ENCODE measurements at places on chromosomes 5 and 9.

DNA sequence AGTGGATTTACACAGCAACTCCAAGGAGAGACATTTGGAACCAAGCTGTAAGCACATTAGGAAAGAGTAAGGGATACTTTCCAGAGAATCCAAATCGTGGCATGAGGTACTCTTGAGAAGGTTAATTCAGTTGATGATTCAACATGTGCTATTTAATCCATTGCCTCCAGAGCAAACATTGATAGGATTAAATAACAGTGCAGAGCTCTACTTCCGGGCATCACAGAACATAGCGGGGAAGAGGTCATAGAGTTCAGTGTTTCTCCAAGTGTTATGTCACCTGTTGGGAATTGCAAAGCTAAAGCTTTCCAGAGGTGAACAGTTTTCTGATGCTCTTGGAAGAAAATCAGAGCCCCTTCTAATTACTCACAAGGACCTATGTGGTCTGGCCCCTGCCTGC, 127.5 kb downstream of the PPP2R2B start:
- DNase-seq: no peak

DNA sequence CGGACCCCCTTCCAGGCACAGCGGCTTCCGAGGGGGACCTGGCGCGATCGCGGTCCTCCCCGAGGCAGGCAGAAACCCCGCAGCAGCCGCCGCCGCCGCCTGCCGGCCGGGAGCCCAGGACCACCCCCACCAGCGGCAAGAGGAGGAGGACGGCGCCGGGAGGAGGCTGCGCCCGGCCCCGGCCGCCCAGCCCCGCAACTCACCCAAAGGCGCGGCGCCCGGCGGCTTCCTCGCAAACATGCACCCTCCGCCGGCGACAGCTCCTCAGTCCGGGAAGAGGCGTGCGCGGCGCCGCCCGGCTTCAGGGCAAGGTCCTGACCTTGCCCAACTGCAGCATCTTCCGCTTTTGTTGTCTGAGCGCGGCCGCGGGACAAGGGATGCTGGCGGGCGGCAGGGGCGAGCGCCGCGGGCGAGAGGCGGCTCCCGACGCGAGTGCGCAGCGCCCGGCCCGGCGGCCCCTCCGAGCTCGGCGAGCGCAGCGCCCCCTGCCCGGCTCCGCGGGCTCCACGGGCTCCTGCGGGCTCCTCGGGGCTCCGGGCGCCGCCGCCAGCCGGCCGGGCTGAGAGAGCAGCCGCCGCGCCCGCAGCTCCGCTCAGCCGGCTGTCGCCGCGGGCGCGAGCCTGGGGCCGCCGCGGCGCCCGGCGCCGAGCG, 507 bp downstream of the CTNND2 start:
- no peak for DNase-seq

DNA sequence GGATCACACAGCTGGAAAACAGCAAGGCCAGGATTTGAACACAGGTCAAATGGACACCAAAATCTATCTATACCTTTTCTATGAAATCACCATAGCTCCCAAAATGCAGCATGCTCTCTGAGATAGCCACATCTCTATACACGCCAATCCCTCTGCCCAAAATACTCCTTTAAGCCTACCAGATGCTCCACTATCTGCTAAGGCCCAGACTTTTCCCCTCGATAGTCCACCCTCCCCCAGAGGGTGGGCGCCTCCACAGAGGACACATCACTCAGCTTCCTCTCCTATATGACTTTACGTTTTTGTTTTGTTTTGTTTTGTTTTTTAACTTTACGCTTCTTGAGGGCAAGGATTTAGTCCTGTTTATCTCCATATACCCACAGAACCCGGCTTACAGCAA, 46.8 kb downstream of the MTMR12 start:
- no peak for DNase-seq

GRCh38 chr9:71607461-71607881, 160.8 kb downstream of the CEMIP2 start:
- no peak for DNase-seq

GRCh38 chr9:116987721-116988485, 300.8 kb downstream of the TRIM32 start:
- DNase-seq: no peak

DNA sequence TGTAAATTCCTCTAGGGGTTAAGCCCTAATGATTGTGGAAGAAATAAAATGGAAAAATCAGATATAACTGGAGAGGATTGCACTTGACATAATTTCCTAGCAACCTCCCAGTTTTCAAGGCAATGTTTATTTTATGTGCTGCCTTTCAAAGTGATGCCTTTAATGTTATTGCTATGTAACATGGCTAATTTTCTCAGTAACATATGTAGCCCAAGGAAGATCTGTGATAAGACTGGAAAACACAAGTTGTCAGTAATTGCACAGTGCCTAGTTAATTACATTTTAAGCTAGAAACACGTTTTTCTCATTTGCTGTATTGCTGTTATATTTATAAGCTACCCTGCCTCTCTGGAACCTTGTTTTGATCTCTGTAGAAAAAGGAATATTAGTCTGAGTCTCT, 49.2 kb upstream of the KCNN2 start:
- no peak for DNase-seq

DNA sequence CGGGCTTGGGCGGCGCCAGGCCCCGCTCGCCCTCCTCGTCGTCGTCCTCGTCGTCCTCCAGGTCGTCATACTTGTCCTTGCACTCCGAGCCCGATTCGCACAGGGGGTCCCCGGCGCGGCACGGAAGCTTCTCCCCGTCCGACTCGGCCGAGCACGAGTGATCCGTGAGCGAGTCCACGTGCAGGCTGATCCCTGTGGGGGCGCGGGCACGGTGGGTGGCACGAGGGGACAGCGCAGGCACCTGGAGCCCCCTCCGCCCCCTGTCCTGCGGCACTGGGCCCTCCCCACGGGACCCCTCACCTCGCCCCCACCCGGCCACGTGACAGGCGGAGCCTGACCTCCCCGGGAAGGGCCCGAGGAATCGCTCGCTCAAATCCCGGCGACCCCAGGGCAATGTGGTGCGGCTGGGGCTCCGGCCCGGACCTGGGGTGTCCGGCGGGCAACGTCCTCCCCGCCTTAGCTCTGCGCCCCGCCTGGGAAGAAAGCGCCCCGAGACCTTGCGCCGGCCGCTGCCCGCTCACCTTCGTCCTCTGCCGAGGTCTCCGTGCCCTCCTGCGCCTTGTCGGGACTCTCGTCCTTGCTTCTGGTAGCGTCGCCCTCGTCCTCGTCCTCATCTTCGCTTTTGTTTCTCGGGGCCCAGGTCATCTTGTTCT, 2.5 kb downstream of the IRX2 start:
- no peak for DNase-seq

DNA sequence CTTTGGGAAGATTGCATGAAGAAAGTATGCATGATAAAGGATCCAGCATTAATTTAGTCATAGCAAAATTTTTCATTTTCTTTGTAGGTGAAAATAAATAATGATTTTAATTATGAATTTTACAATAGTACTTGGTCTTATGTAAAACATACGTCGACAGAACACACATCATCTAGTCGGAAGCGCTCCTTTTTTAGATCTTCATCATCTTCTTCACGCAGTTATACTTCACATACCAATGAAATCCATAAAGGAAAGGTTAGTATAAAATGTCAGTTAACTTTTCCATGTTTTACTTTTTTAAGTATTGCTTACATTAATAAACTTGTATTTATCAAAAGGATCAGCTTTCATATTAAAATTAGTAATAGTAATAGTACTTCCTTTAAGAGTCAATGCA, 35.8 kb downstream of the C7 start:
- no peak for DNase-seq

- no peak for DNase-seq
These were observed 114.3 kb upstream of the TSLP start for GRCh38 chr5:110956913-110957813.

- no peak for DNase-seq
These were observed 87.0 kb downstream of the ADAMTS19 start for GRCh38 chr5:129547137-129547536.

DNA sequence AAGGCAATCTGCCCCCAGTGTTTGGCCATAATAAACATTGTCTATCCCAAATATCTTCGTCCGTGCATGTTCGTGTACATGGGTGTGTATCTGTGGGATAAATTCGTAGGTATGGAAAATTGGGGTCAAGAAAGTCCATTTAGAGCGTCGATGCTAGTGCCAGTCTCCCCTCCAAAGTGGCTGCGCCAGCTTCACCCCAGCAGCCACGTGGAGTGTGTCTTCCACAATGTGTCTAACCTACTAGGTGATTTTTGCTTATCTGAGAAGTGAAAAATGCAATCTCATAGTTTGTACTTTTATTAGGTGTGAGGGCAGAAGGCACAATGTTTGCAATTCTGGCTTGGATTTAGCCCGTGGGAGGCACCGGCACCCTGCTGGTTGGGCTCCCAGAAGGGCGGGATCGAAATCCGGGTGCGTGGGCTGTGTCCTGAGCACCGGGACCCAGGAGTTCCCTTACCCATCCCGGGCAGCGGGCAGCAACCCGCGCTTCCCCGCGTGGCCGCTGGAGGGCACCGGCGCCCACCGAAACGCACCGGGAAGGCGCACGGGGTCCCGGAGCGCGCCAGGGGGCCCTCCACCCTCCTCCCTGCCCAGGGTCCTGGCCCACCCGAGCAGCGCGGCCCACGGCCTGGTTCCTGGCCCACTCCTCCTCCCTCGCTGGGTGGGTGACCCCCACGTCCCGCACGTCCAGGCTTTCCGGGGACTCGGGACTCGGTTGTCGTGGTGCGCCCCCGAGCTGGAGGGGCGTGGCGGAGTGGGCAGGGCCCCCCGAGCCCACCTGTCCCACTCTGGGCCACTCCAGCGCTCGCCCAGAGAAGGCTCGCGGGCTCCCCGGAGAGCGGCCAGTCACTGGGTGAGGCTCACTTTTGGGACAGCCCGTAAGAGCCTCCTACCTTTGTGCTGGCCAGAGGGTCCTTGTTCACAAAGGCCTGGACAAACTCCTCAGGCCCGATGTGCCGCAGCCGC, 55.4 kb upstream of the RNF130 start:
- DNase-seq: no peak

DNA sequence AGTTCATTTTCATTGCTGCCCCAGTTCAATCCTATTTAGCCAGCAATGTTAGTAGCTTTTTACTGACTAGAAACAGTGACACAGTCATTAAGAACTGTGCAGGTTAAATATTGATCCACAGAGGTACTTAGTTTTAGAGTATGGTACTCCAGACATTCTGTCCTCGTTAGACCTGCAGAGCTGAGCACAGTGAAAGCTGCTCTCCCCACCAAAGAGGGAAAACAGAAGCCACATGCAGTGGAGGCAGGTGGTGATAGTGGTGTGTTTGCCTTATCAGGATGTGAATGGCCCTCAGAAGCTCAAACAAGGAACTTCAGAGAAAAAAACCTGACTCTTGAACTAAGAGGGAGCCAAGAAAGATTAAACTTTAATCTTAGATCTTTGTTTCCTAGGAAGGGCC, 75.5 kb downstream of the UNC13B start:
- DNase-seq: no peak

DNA sequence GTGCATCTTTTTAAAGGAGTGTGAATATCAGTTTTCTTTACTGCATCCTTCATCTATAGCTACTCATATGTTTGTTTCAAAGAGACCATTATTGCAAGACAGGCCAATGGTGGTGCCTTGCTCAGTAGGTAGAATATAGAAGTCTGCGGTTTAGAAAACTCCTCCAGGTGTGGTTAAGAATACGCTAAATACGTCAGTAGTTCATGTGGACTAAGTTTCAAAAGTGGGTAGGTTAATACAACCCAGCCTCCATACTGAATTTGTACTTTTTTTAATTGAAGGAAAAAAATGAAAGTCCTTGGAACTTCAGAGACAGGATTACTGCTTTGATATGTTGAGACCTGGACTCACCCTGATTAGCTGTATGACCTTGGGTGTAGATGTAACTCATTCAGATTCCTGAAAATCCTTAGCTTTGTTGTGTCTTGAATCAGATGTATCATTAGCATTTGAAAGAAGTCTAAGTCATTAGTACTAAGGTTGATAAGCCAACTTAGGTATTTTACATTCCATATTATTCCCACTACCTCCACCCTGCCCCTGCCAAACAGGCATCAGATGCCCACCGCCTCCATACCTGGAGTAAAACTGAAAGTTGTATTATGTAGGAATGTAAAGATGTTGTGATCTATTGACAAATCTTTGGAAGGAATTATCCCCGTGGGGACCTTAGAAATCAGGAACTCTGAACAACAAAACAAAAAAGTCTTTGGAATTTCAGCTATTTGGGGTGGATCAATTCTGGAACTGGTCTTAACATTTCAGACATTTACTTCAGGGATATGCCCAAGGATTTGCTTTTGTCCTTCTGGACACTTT, 6.1 kb downstream of the BASP1 start:
- no peak for DNase-seq

GRCh38 chr9:16289639-16290038, 580.8 kb downstream of the BNC2 start:
- DNase-seq: no peak

DNA sequence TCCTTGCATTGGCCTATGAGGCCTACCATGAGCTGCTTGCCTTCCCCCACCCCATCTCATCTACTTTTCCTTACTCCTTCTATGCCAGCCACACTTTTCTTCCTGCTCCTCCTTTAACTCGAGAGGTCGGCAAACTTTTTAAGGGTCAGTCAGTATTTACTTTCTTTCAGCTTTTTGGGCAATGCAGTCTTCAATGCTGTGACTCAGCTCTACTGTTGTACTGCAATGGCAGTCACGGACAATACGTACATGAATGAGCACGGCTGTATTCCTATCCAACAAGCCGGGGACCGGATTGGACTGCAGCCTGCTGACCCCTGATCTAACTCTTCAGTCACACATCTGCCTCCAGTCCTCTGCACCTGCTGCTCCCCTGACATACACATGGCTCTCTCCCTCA, 602 bp upstream of the ACTL7A start:
- no peak for DNase-seq

GRCh38 chr5:89260254-89260653, 377.3 kb upstream of the MEF2C start:
- DNase-seq: no peak

GRCh38 chr5:34718516-34718915, 62.4 kb downstream of the RAI14 start:
- DNase-seq: no peak

DNA sequence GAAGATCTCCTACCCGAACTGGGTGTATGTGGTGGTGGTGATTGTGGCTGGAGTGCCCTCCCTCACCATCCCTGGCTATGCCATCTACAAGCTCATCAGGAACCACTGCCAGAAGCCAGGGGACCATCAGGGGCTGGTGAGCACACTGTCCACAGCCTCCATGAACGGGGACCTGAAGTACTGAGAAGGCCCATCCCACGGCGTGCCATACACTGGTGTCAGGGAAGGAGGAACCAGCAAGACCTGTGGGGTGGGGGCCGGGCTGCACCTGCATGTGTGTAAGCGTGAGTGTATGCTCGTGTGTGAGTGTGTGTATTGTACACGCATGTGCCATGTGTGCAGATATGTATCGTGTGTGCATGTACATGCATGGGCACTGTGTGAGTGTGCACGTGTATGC, 3.5 kb upstream of the SLC6A18 start:
- DNase-seq: no peak

- DNase-seq: no peak
These were observed 158.9 kb downstream of the MAPKAP1 start for GRCh38 chr9:125548141-125548540.

Measured in brain pericyte (primary cell).